Activated CD4-positive, alpha-beta T cell treated with anti-CD3 and anti-CD28 coated beads, Interleukin-2, amount 10 ng/mL, durations not matched to agents 7 days and 5 days (primary cell): ENCODE measurements at places on chromosomes 11 and 22. TPM values are rescaled to one million over a fixed set of nuclear protein-coding genes. Genes with fewer than 3 reads are reported as not detected.
A peak's percentile ranks its signal among the peaks of the same experiment; 100 is the strongest.

- H3K27ac ChIP-seq, result no peak overlapping the region
- DNase-seq, result no peak
Observed at GRCh38 chr11:26946257-26946716, 47.6 kb upstream of the FIBIN start.

DNA sequence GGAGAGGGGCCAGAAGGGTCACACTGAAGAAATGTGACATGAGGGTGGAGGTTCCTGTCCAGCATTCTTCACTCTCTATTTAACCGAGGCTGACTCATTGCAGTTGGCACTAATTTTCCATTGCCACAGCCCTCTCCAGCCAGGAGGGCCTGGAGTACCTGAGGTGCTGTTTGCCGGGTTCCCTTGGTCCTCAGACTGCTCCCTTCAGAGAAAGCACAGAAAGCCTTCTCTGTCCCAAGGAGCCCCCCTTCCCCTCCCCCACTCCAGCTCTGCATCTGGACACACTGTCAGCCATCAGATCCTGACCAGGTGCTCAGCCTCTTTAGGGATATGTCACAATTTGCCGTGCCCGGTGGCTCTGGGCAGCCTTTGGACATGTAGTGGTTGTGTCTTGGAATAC, 3.2 kb upstream of the C11orf91 start:
- H3K4me1 ChIP-seq, result peaks cover 30% of the 10 kb centered on the region
- no peak for DNase-seq
- H3K4me3 ChIP-seq, result no peak overlapping the region
- peaks cover 7% of the 10 kb centered on the region for H3K36me3 ChIP-seq
- peaks cover 5% of the 10 kb centered on the region for H3K27me3 ChIP-seq

DNA sequence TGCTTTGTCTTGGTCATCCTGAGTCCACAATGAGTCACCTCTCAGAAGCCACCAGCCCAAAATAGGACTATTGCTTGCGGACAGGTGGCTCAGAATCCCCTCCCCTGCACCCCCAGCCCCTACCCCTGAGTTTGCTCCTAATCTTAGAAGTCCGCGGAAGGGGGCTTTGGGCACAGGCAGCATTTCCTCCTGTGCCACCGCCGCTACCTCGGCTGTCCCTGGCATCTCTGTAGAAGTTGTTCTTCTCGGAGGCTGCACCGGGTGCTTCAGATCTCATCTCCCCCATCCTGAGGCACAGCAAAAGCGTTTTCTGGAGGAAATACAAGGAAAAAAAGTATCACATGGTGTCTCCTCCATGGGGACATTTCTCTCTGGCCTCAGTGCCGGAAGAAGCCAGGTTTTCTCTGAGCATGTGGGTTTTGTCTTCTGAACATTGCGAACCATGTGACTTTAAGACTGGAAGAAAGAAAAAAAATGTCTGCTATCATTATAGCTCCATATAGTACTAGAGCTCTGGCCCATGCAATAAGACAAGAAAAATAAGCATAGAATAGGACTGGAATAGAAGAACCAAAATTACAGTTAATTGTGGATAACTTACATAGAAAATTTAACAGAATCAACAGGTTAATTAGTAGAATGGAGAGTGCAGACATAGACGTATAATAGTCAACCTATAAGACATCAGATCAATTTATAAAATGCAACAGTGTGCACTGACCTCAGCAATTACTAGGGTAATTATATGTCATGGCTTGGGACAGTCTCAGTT, 63.2 kb downstream of the SHISAL1 start:
- no peaks in the 10 kb centered on the region for H3K36me3 ChIP-seq
- H3K4me3 ChIP-seq, result no peak overlapping the region
- peaks cover 13% of the 10 kb centered on the region for H3K27me3 ChIP-seq
- H3K27ac ChIP-seq, result no peak overlapping the region
- no peaks in the 10 kb centered on the region for H3K4me1 ChIP-seq

Gene ZNF214
- total RNA-seq, result not detected

Gene VSIG10L2
- total RNA-seq, result not detected

Gene DBX1
- not detected for total RNA-seq

Gene CSF2RB
- 0.58 TPM for total RNA-seq

Gene NXPE2
- not detected for total RNA-seq

- peaks cover 5% of the 10 kb centered on the region for H3K27me3 ChIP-seq
- peak; percentile 59 for DNase-seq
Observed at GRCh38 chr11:75383246-75383645, 16.1 kb upstream of the RPS3 start.

DNA sequence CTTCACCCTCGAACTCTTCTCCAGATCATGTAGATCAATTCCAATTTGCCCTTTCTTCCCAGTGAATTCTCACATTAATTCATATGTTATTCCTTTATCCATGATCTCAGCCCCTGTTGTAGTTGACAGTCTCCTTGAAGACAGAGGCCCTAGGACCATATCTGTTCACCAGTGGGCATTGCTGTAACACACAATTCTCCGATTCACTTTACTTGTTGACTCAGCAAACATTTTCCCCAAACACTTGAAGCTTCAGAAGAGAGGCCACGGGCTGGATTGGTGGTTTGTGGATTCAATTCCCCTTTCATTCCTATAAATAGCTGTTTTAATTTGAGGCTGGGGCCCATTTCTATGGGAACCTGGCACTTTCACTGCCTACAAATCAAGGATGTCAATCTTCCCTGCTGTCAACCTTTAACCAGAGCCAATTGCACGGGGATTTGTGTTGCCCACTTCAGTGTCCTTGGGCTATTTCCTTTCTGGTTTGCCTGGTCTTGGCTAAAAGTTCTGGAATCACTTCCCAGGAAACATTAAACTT, 393.0 kb upstream of the KIRREL3 start:
- H3K27me3 ChIP-seq, result no peaks in the 10 kb centered on the region
- H3K27ac ChIP-seq, result no peak overlapping the region
- H3K4me1 ChIP-seq, result no peaks in the 10 kb centered on the region
- H3K36me3 ChIP-seq, result no peaks in the 10 kb centered on the region
- no peak overlapping the region for H3K4me3 ChIP-seq

Gene EMID1
- not detected for total RNA-seq

- H3K4me3 ChIP-seq, result peak overlapping the region; percentile 6
- DNase-seq, result no peak
- peaks cover 97% of the 10 kb centered on the region for H3K4me1 ChIP-seq
- no peaks in the 10 kb centered on the region for H3K27me3 ChIP-seq
- H3K27ac ChIP-seq, result peak overlapping the region; percentile 75
Observed at GRCh38 chr22:39913886-39914285, 13.0 kb downstream of the GRAP2 start.

GRCh38 chr22:40396882-40397281, 26.5 kb downstream of the SGSM3 start:
- no peak overlapping the region for H3K4me3 ChIP-seq
- peaks cover 30% of the 10 kb centered on the region for H3K36me3 ChIP-seq
- H3K4me1 ChIP-seq, result peaks cover 61% of the 10 kb centered on the region
- H3K27ac ChIP-seq, result no peak overlapping the region
- DNase-seq, result no peak

GRCh38 chr11:113504071-113504470, 28.9 kb upstream of the DRD2 start:
- H3K27ac ChIP-seq, result no peak overlapping the region
- peaks cover 26% of the 10 kb centered on the region for H3K27me3 ChIP-seq
- no peaks in the 10 kb centered on the region for H3K36me3 ChIP-seq
- no peaks in the 10 kb centered on the region for H3K4me1 ChIP-seq
- H3K4me3 ChIP-seq, result no peak overlapping the region
- DNase-seq, result no peak

DNA sequence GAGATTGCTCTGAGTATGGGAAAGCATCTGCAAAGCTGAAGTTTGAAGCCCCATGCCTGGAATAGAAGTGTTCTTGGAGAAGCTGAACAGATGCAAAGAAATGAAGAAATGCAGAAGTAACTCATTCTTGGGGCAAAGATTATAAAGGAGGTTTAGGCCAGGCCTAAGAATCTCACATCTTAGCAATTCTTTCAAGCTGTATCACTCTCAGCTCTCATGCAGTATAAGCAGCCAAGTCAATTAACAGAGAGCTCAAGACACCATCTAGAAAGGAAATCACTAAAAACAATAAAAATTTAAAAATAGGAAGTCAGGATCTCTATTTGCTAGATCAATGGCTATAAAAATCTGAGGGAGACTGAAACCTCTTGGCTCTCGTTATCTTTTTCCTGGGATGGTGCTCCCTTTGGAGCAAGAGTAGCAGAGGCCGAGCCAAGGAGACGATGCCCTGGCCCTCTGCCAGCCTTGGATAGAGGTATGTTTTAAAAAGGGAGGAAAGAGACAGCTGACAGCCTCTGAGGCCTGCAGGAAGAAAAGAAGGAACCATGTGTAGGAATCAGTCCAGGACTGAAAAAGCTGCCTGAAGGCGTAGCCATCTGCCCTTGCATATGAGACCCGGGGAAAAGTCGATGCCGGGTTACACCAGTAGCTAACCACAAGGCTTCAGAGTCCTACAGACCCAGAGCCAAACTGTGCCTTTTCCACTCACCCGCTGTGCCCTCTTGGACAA, 229.8 kb downstream of the BLID start:
- no peaks in the 10 kb centered on the region for H3K4me1 ChIP-seq
- no peak for DNase-seq
- H3K27ac ChIP-seq, result no peak overlapping the region
- no peaks in the 10 kb centered on the region for H3K36me3 ChIP-seq
- H3K4me3 ChIP-seq, result no peak overlapping the region

DNA sequence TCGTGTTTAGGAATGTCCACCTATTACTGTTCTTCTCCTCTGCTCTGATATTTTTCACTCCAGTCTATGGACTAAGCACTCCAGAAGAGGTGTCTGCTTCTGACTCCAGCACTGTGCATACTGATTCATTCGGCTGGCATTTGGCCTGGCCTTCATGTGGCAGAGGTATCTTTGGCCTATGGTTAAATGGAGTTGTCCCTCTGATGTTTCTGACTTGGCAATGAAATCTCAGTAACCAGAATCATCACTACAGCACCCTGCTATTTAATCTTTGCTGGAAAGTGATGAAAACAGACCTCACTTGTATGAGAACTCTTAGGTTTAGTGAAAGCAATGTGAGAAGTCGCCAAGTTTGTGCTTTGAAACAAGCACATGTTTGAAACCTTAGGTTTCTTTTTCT, 155.2 kb downstream of the MAML2 start:
- H3K36me3 ChIP-seq, result peaks cover 23% of the 10 kb centered on the region
- DNase-seq, result no peak
- no peak overlapping the region for H3K4me3 ChIP-seq
- no peaks in the 10 kb centered on the region for H3K27me3 ChIP-seq
- no peak overlapping the region for H3K27ac ChIP-seq
- H3K4me1 ChIP-seq, result peaks cover 66% of the 10 kb centered on the region

DNA sequence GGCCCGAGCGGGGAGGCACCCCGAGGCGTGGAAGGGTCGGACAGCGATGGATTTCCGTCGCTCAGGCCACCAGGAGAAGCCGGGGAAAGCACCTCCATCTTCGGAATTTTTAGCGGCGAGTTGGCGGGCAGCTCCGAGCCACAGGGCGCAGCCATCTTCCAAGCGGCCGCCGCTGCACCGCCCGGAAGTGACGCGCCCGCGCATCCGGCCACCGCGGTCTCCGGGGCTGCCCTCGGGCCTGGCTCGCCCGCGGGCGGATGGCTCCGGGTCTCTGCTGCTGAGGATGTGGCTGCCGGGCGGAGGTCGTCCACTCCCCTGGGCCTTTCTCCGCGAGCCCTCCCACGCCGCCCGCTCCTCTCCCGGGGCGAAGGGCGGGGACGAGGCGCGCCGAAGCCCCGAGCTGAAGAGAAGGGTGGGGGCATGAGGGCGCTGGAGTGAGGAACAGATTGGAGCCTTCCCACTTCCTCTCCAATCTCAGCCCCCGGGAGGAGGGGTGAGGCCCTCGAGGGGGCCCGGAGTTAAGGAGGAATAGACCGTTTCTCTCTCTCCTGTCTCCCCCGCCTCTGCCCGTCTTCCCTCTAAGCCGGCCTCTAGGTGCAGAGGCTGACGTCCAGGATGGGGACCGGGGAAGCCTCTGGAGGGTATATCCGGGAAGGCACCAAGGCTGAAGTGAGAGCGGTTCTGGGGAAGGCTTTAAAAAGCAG, at the start of gene MSANTD2:
TSS of gene MSANTD2 (minus strand) at position 181 of the 704 bp plus-strand sequence. CDS start at position 155, 26 bp downstream.
- H3K27ac ChIP-seq, result peak within 1 kb of the TSS; percentile 94
- peak; percentile 76 for DNase-seq
- H3K4me1 ChIP-seq, result peaks cover 34% of the 10 kb centered on the region
- H3K27me3 ChIP-seq, result no peaks in the 10 kb centered on the region
- H3K4me3 ChIP-seq, result peak within 1 kb of the TSS; percentile 86
- H3K36me3 ChIP-seq, result no peaks in the 10 kb centered on the region

GRCh38 chr22:38718414-38718813, 12.7 kb downstream of the GTPBP1 start:
- DNase-seq, result no peak
- no peak overlapping the region for H3K27ac ChIP-seq
- no peaks in the 10 kb centered on the region for H3K27me3 ChIP-seq
- peaks cover 42% of the 10 kb centered on the region for H3K36me3 ChIP-seq
- H3K4me3 ChIP-seq, result no peak overlapping the region
- peaks cover 17% of the 10 kb centered on the region for H3K4me1 ChIP-seq

DNA sequence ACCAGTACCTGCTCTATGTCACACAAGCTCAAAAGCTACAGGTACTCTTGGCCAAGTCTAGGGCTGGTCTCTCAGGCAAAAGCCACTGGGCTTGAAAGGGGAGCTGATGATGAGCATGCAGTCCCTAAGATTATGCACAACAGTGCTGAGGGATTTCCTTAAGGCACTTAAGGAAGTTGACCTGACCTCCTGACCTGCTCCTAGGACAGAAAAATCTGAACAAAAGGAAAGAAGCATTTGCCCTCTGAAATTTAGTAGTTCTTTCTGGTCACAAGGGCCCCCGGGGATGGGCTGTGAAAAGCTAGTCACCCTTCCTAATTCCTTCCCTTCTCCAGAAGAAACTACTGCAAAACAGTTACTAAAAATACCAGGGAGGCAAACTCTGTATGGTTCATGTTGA, 83.6 kb upstream of the PHOX2A start:
- H3K27me3 ChIP-seq, result no peaks in the 10 kb centered on the region
- H3K4me1 ChIP-seq, result peaks cover 44% of the 10 kb centered on the region
- H3K27ac ChIP-seq, result no peak overlapping the region

Gene PGA5
- not detected for total RNA-seq

- no peak for DNase-seq
- H3K4me1 ChIP-seq, result peaks cover 4% of the 10 kb centered on the region
- no peak overlapping the region for H3K4me3 ChIP-seq
- no peak overlapping the region for H3K27ac ChIP-seq
- H3K36me3 ChIP-seq, result no peaks in the 10 kb centered on the region
Observed at GRCh38 chr11:119195680-119196079, 10.4 kb downstream of the NHERF4 start.

Gene MUC15
- not detected for total RNA-seq

GRCh38 chr11:117222991-117223740, 8.7 kb downstream of the PCSK7 start:
- DNase-seq, result no peak
- H3K27me3 ChIP-seq, result no peaks in the 10 kb centered on the region
- H3K4me1 ChIP-seq, result peaks cover 23% of the 10 kb centered on the region
- H3K36me3 ChIP-seq, result peaks cover 71% of the 10 kb centered on the region

- peaks cover 36% of the 10 kb centered on the region for H3K4me1 ChIP-seq
- H3K4me3 ChIP-seq, result peak overlapping the region; percentile 88
- H3K27ac ChIP-seq, result peak overlapping the region; percentile 97
- H3K27me3 ChIP-seq, result peaks cover 2% of the 10 kb centered on the region
- DNase-seq, result no peak
Observed at GRCh38 chr11:83285151-83285770, 906 bp downstream of the CCDC90B start.

Gene PANX3
- total RNA-seq, result not detected

- no peak for DNase-seq
- no peaks in the 10 kb centered on the region for H3K36me3 ChIP-seq
- H3K4me1 ChIP-seq, result no peaks in the 10 kb centered on the region
- no peak overlapping the region for H3K4me3 ChIP-seq
- H3K27me3 ChIP-seq, result peaks cover 3% of the 10 kb centered on the region
Observed at GRCh38 chr11:119906376-119906775, 177.4 kb upstream of the NECTIN1 start.

- no peaks in the 10 kb centered on the region for H3K4me1 ChIP-seq
- DNase-seq, result no peak
- no peaks in the 10 kb centered on the region for H3K27me3 ChIP-seq
- no peaks in the 10 kb centered on the region for H3K36me3 ChIP-seq
- H3K27ac ChIP-seq, result no peak overlapping the region
Observed at GRCh38 chr11:104451197-104451893, 287.4 kb upstream of the PDGFD start.
